IMR-90 (cell line): ENCODE measurements at places on chromosomes 2 and 18. TPM values are rescaled to one million over a fixed set of nuclear protein-coding genes. Genes with fewer than 3 reads are reported as not detected.

DNA sequence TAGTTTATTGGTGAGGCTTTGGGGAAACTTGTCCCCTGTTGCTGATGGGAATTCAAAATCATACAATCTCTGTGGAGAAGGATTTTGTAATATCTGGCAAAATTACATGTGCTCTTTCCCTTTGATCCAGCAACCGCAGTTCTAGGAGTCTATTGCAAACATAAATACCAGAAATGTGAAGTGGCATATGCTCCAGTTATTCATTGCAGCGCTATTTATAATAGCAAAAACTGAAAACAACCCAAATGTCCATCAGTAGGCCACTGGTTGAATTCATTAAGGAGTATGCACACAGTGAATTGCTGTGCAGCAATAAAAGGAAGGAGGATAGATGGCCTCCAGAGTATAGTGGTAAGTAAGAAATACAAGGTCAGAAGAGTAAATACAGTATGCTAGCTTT lies 76.5 kb downstream of the HNRNPLL start:
- H3K27ac ChIP-seq, result no peak overlapping the region
- DNase-seq, result peak; percentile 43
- H3K4me1 ChIP-seq, result no peaks in the 10 kb centered on the region; the same call in 1 of the 2 replicates
- H3K36me3 ChIP-seq, result no peaks in the 10 kb centered on the region

DNA sequence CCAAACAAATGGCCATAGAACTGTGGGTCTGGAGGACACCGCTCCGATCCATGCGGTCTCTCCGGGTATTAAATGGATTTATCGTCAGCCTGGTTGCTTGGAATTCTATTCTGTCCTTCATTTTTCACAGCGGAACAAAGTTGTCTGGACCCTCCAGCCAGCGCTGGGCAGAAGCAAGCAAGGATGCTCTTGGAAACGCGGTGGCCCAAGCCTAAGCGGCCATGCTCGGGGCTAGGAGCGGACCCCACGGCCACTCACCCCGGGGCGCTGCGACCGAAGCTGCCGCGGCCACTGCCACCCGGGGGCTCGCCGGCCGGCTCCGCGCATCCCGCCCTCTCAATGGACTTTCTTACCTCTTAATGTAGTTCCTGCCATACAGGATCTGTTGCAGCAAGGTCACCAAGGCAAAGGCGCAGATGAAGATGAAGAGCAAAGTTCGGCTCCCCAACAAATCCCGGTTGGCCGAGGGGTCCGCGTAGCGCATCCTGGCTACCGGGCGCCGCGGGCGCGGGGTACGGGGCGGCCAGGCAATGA lies 761 bp downstream of the ST8SIA5 start:
- H3K4me1 ChIP-seq, result peaks cover 2% of the 10 kb centered on the region; the same call in 1 of the 2 replicates
- no peak overlapping the region; the same call in 1 of the 2 replicates for H3K4me3 ChIP-seq
- H3K27ac ChIP-seq, result no peak overlapping the region
- no peak for DNase-seq
- peaks cover 59% of the 10 kb centered on the region for H3K27me3 ChIP-seq
- no peaks in the 10 kb centered on the region for H3K36me3 ChIP-seq

- DNase-seq, result peak; percentile 67
- H3K36me3 ChIP-seq, result peaks cover 5% of the 10 kb centered on the region
- H3K4me3 ChIP-seq, result peak within 1 kb of the TSS; percentile 26
- H3K27me3 ChIP-seq, result no peaks in the 10 kb centered on the region
- peaks cover 5% of the 10 kb centered on the region for H3K4me1 ChIP-seq
Measured at GRCh38 chr2:240557808-240558207, at the start of gene ANKMY1. Gene ANKMY1 (minus strand): TSS chr2:240557988. CDS start chr2:240557335, 653 bp downstream.

- no peak overlapping the region for H3K27ac ChIP-seq
- no peaks in the 10 kb centered on the region for H3K27me3 ChIP-seq
- H3K4me3 ChIP-seq, result no peak overlapping the region
- no peaks in the 10 kb centered on the region for H3K4me1 ChIP-seq
- DNase-seq, result peak; percentile 49
Measured at GRCh38 chr2:23859983-23860382, 66.9 kb downstream of the ATAD2B start.

DNA sequence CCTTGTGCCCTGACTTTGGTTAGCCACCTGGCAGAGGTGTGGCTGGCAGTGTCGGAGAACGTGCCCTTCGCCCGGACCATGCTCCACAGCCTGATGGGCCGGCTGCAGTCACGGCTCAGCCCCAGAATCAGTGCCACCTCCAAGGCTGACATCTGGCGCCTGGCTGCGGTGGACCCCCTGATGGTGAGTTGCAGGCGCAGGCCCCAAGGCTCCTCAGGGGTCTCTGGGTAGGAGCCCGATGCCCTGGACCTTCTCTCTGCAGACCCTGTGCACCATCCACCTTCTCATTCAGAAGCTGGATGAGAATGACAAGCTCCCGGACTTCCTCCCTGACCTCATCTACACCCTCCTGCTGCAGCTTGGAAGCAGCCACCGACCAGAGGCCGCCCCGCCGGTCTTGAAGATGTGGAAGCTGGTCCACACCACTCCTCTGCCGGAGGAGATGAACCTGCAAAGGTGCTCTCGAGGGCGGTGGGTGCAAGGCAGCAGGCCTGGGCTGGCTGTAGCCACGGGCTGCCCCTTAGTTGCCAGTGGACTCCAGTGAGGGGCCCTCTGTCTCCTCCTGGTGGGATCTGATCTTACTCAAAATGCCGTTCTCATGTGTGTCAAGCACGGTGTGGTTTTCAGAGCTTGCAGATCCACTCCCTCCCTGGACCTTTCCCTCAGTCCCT lies 32.1 kb downstream of the HJURP start:
- DNase-seq, result no peak
- H3K27me3 ChIP-seq, result peaks cover 10% of the 10 kb centered on the region
- no peak overlapping the region for H3K4me3 ChIP-seq
- no peaks in the 10 kb centered on the region for H3K4me1 ChIP-seq

DNA sequence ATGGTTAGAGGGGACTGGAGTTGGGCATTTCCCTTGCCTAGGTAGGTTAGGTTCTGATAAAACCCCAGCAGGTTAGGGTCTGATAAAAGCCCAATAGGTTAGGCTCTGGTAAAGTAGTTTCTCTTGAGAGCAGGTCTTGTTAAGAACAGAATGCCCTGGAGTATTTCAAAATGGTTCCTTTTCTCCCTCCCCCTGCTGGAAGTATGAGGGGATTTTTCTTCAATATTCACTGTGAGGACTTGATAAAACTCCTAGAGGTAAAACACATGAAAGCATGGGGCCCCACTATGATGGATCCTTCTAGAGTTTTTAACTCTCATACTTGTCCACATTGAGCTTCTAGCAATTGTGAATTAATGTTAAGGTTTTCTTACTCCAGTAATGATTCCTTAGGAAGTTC lies 27.6 kb downstream of the ANKAR start:
- no peaks in the 10 kb centered on the region for H3K27me3 ChIP-seq
- H3K4me1 ChIP-seq, result no peaks in the 10 kb centered on the region
- no peaks in the 10 kb centered on the region for H3K36me3 ChIP-seq
- no peak overlapping the region for H3K4me3 ChIP-seq
- H3K27ac ChIP-seq, result no peak overlapping the region

DNA sequence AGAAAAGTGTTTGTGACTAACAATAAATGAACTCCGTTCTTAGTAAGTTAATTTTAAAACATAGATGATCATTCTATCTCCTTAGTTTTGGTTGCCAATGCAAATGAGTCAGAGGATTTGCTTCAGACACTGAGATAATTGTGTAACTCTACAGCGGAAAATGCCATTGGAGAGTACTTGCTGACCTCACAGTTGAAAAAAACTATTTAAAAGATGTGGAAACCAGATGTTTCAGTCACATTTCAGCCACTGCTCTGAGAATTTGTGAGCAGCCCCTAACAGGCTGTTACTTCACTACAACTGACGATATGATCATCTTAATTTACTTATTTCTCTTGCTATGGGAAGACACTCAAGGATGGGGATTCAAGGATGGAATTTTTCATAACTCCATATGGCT lies at the start of gene TNFAIP6:
Gene TNFAIP6, plus strand, starts transcription at position 234 of the 400 bp plus-strand sequence. Its CDS starts 75 bp downstream, at position 309.
- no peaks in the 10 kb centered on the region for H3K36me3 ChIP-seq
- H3K4me1 ChIP-seq, result peaks cover 3% of the 10 kb centered on the region
- H3K27me3 ChIP-seq, result no peaks in the 10 kb centered on the region
- peak within 1 kb of the TSS; percentile 58; the same call in 1 of the 2 replicates for H3K27ac ChIP-seq
- DNase-seq, result peak; percentile 97

DNA sequence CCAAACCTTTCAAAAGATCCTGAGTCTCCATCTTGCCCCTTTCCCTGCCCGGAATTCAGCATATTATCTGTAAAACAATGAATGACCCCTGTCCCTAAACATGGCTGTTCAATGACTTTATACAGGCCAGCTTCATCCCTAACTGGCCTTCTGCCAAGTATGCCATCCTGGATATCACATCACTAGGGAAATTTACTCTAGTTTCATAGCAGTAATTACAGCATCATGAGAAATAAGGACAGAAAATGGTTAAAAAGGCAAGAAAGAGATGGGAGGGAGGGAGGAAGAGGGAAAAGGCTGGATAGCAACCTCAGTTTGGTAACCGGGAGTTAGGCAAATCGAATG lies 4.4 kb downstream of the MBOAT2 start:
- H3K4me3 ChIP-seq, result no peak overlapping the region
- no peaks in the 10 kb centered on the region for H3K36me3 ChIP-seq
- DNase-seq, result no peak
- H3K27ac ChIP-seq, result no peak overlapping the region

DNA sequence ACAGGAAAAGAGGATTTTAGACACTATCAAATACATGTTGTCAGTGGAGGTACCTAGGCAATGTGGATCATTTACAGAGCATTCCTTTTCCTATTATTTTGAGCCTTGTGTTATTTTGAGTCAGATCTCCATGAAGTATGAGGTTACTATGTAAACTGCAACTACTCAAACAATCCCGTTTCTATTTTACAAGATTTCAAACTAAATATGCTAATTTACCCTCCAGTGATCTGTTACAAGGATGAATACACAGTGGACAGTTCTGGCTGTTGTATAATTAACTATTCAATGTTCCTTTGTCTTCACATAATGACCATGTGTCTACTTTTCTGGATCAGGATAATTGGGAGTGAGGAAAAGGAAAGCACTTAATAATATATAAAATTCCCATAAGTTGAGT lies 4.6 kb downstream of the HOXD1 start:
- DNase-seq, result no peak
- peaks cover 34% of the 10 kb centered on the region for H3K27me3 ChIP-seq
- no peak overlapping the region for H3K4me3 ChIP-seq
- no peak overlapping the region for H3K27ac ChIP-seq

DNA sequence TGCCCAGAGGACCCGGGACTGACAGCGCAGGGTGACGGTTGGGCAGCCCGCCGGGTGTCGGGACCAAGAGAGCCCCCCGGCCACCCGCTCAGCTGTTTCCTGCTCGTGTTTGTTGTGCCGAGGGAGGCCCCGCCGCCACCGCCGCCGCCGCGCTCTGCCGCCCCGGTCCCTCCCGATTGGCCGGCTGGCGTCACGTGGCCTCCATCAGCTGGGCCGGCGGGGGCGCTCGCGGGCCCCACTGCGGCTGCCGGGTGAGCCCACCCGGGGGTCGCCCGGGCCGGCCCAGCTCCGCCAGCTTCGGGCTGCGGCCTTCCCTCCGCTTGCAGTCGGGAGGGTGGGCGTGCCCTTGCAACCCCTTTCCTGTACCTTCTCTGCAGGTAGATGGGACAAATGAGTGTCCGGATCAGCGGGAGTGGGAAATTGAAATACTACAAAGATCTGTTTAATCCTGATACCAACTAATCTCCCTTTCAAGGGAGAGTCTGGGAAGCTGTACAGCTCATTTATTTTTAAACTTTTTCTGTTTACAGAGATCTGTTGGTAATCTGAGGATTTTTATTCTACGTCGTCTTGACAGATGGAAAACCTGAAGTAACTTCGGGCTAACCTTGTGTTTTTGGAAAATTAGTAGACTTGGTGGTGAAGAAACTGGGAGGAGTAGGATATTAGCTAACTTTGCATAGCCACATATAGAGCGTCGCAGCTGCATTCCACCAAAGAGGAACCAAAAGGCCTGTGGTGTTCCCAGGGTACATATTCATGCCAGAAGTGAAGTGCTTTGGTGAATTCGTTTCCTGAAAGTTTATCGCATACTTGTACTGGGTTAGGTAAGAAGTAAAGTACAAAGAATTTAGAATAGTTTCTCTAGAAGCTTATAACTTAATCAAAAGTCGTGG lies 1.2 kb downstream of the YPEL5 start:
- H3K27me3 ChIP-seq, result no peaks in the 10 kb centered on the region
- DNase-seq, result peak; percentile 40
- H3K4me3 ChIP-seq, result peak overlapping the region; percentile 67
- peaks cover 7% of the 10 kb centered on the region for H3K4me1 ChIP-seq

- peak overlapping the region; percentile 13; the same call in 1 of the 2 replicates for H3K27ac ChIP-seq
- H3K4me3 ChIP-seq, result no peak overlapping the region
- peaks cover 7% of the 10 kb centered on the region for H3K4me1 ChIP-seq
- DNase-seq, result peak; percentile 20
- H3K36me3 ChIP-seq, result no peaks in the 10 kb centered on the region
- no peaks in the 10 kb centered on the region for H3K27me3 ChIP-seq
Measured at GRCh38 chr2:143399631-143400069, 270.4 kb downstream of the ARHGAP15 start.

DNA sequence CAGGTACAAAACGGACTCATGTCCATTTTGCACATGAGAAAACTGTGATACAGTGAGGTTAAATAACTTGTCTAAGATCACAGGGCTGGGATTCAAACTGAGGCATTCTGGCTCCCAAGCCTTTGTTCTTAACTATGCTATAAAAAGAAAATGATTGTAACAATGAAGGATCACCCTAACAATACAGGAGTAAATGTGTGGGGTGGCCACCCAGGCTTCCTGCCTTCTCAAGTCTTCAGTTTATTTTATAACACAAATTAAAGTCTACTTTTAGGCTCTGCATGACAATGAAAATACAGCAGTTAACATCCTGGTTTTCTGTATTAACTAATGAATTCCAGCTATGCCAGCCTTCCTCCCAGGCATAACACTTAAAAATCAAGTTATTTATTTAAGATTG lies 7.6 kb downstream of the WDFY1 start:
- H3K4me1 ChIP-seq, result peaks cover 21% of the 10 kb centered on the region
- H3K27me3 ChIP-seq, result no peaks in the 10 kb centered on the region

DNA sequence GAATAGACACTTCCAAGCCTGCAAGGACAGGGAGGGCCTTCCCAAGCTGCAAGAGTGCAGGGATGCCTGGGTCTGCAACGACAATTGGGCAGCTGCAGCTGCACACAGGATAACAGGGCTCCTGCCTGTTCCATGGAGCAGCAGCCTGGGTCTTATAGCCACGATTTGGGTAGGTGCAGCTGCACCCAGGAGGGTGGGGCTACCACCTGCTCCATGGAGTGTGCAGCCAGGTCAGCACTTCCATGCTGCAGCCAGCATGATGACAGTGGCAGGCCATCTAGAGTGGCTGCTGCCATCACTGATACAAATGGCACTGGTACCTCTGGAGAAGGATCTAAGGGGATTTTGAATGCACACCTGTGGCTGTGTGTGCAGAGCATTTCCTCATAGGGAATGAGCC lies 528.5 kb downstream of the DSC3 start:
- H3K4me1 ChIP-seq, result no peaks in the 10 kb centered on the region
- DNase-seq, result no peak
- H3K27me3 ChIP-seq, result no peaks in the 10 kb centered on the region

GRCh38 chr2:197001921-197002320 lies 75.4 kb upstream of the PGAP1 start:
- no peaks in the 10 kb centered on the region for H3K4me1 ChIP-seq
- no peak for DNase-seq
- H3K36me3 ChIP-seq, result no peaks in the 10 kb centered on the region
- H3K27ac ChIP-seq, result no peak overlapping the region
- no peaks in the 10 kb centered on the region for H3K27me3 ChIP-seq
- H3K4me3 ChIP-seq, result no peak overlapping the region

Gene CERKL
- total RNA-seq, result under 0.01 TPM in 1 of 2 replicates, not detected in the other

Gene LBX2
- 0.18 and 0.56 TPM in 2 replicates for total RNA-seq

Gene MC4R
- 0.18 and 0.28 TPM in 2 replicates for total RNA-seq

Gene ALK
- not detected in 2 replicates for total RNA-seq

Gene KCNE4
- total RNA-seq, result 6.6 and 8.3 TPM in 2 replicates

Gene DPYSL5
- not detected in 2 replicates for total RNA-seq

Gene RGPD4
- not detected in 2 replicates for total RNA-seq

Gene IL1RN
- not detected in 2 replicates for total RNA-seq

Gene KIF5C
- total RNA-seq, result 0.18 and 0.28 TPM in 2 replicates

Gene RFTN2
- 2.3 and 2.5 TPM in 2 replicates for total RNA-seq

Gene ZNF521
- total RNA-seq, result 44.7 and 59.3 TPM in 2 replicates

Gene TTLL4
- 8.3 and 9.0 TPM in 2 replicates for total RNA-seq

Gene MARCO
- not detected in 2 replicates for total RNA-seq
